ENCODE measurements at places on chromosomes 11 and 22. TPM values are rescaled to one million over a fixed set of nuclear protein-coding genes. Genes with fewer than 3 reads are reported as not detected.

DUSP8 gene
- total RNA-seq = under 0.01 TPM

MS4A15 gene
- not detected for total RNA-seq

ROBO4 gene
- 0.59 TPM for total RNA-seq

KRTAP5-5 gene
- not detected for total RNA-seq

RIC3 gene
- total RNA-seq = not detected
